ENCODE measurements at places on chromosomes 2 and 18. TPM values are rescaled to one million over a fixed set of nuclear protein-coding genes. Genes with fewer than 3 reads are reported as not detected.

LYPD6 gene
- 9.0 TPM for total RNA-seq

DNA sequence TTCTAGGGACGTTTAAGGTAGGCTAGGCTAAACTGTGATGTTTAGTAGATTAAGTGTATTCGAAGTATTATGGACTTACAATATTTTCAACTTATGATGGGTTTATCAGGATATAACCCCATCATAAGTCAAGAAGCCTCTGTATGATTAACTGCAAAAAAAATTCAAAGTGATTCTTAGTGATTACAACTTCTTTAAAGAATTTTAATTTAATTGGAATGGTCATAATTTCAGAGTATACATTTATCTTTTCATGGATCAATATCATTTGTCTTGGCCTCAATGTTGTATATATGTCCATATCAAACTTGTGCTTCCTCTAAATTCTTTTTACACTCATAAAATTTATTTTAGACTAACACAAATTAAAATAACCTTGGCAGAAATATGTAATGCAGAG, 183.3 kb upstream of the LRP1B start:
- H3K36me3 ChIP-seq, result no peaks in the 10 kb centered on the region
- H3K27ac ChIP-seq, result no peak overlapping the region
- H3K4me3 ChIP-seq, result no peak overlapping the region
- no peaks in the 10 kb centered on the region for H3K4me1 ChIP-seq
- H3K27me3 ChIP-seq, result no peaks in the 10 kb centered on the region
- DNase-seq, result no peak

GRCh38 chr2:71945603-71945959, 202.1 kb downstream of the CYP26B1 start:
- no peaks in the 10 kb centered on the region for H3K27me3 ChIP-seq
- no peak overlapping the region for H3K27ac ChIP-seq
- no peaks in the 10 kb centered on the region for H3K4me1 ChIP-seq
- no peak for DNase-seq
- H3K4me3 ChIP-seq, result no peak overlapping the region

DNA sequence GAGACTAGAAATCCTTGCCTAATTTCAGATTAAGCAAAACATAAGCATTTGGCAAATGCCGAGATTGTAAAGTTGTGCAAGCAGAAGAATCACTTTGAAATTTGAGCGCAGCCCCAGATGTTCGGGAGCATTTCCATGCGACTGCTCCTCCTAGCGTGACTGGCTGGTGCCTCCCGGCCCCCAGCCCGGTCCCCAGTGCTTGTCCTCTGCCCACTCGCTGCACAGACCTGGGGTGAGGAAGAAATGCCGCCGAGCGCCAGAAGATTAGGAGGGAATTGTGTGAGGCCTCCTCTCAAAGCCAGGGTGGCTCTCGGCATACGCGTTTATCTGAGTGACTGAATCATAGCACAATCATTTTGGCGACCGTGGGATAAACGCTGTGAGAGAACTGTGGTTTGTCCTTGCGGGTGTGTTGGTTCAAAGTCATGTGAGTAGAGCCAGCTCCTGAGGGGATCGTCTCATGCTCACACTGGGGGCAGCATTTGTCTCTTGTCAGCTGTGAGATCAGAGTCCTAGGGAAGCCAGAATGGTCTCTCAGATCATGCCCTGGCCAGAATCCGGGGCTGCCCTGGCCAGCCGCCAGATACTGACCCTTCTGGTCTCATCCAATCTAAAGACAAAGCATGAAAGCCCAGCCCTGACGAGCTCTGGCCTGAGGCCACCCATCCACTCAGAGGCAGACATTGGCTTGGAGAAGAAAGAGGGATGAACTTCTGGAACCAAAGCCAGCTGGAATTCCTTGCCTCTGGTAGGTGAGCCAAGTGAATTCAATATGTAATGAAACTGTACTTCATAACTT, 189.3 kb downstream of the SH3RF3 start:
- no peak for DNase-seq
- no peaks in the 10 kb centered on the region for H3K4me1 ChIP-seq
- H3K36me3 ChIP-seq, result no peaks in the 10 kb centered on the region
- no peaks in the 10 kb centered on the region for H3K27me3 ChIP-seq

DNAJC5G gene
- 0.25 TPM for total RNA-seq

MDH1B gene
- total RNA-seq, result 0.34 TPM

- no peaks in the 10 kb centered on the region for H3K36me3 ChIP-seq
- H3K4me3 ChIP-seq, result no peak overlapping the region
- H3K27ac ChIP-seq, result no peak overlapping the region
- no peaks in the 10 kb centered on the region for H3K27me3 ChIP-seq
Observed at GRCh38 chr18:70523035-70523791, 234.4 kb downstream of the SOCS6 start.

DNA sequence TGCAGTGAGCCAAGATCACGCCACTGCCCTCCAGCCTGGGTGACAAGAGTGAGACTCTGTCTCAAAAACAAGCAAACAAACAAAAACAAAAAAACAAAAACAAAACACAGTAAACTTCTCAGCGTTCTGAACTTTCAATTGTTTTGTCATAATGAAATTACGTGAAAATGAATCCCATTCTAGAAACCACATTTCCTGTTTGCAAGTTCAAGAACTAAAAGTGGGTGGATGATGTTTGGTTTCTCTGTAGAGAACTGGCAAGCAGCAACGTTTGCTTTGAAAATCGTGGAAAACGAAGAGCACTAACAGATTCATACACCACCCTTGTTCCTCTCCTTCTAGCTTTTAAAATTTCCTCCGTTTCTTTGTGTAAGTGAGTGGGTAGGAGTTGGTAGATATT, 226.1 kb upstream of the LYPD1 start:
- H3K27me3 ChIP-seq, result no peaks in the 10 kb centered on the region
- H3K4me3 ChIP-seq, result no peak overlapping the region
- no peaks in the 10 kb centered on the region for H3K36me3 ChIP-seq
- DNase-seq, result no peak

- DNase-seq, result no peak
- H3K4me3 ChIP-seq, result no peak overlapping the region
- H3K27me3 ChIP-seq, result no peaks in the 10 kb centered on the region
- no peaks in the 10 kb centered on the region for H3K4me1 ChIP-seq
- H3K27ac ChIP-seq, result no peak overlapping the region
- H3K36me3 ChIP-seq, result no peaks in the 10 kb centered on the region
Observed at GRCh38 chr2:145748927-145749326, 1229.0 kb upstream of the ZEB2 start.

GRCh38 chr2:158928515-158928914, 39.9 kb upstream of the TANC1 start:
- H3K27me3 ChIP-seq, result no peaks in the 10 kb centered on the region
- H3K27ac ChIP-seq, result no peak overlapping the region
- H3K36me3 ChIP-seq, result no peaks in the 10 kb centered on the region
- no peak for DNase-seq
- peaks cover 11% of the 10 kb centered on the region for H3K4me1 ChIP-seq

UGT1A8 gene
- 0.50 TPM for total RNA-seq

- DNase-seq, result no peak
- no peaks in the 10 kb centered on the region for H3K36me3 ChIP-seq
- no peak overlapping the region for H3K27ac ChIP-seq
- H3K4me1 ChIP-seq, result no peaks in the 10 kb centered on the region
Observed at GRCh38 chr2:128692895-128693742, 374.5 kb upstream of the HS6ST1 start.

GRCh38 chr2:235854276-235854675, 313.9 kb downstream of the GBX2 start:
- no peak overlapping the region for H3K27ac ChIP-seq
- H3K4me1 ChIP-seq, result no peaks in the 10 kb centered on the region
- H3K4me3 ChIP-seq, result no peak overlapping the region

GRCh38 chr2:148903979-148904378, 29.0 kb downstream of the KIF5C start:
- H3K4me1 ChIP-seq, result no peaks in the 10 kb centered on the region
- no peak for DNase-seq
- H3K36me3 ChIP-seq, result no peaks in the 10 kb centered on the region
- no peak overlapping the region for H3K27ac ChIP-seq

GRCh38 chr2:73920577-73921545, 5.8 kb upstream of the DGUOK start:
- H3K27ac ChIP-seq, result no peak overlapping the region
- H3K27me3 ChIP-seq, result no peaks in the 10 kb centered on the region
- H3K4me1 ChIP-seq, result no peaks in the 10 kb centered on the region

SIGLEC15 gene
- not detected for total RNA-seq

Measured in Caco-2 (cell line).